NCI-H146 (cell line): ENCODE measurements at places on chromosomes 5 and 9.

- DNase-seq: no peak
Observed at GRCh38 chr5:171957591-171958251, 48.7 kb downstream of the FBXW11 start.

DNA sequence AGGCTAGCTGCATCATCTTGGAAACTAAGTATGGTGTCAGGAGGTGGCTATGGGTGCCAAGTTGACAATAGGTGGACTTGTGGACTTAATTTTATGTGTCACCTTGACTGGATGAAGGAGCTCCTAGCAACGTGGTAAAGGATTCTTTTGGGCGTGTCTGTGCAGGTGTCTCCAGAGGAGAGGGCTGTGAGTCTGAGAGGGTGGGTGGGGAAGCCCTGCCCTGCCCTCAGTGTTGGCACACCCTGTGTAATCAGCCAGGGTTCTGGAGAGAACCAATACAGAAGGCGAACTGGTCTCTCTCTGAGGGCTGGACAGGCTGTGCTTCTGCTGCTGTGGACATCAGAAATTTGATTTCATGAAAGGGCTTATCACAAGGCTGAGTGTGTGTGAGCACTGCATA is 61.0 kb downstream of the GTF3C4 start:
- DNase-seq: no peak

DNA sequence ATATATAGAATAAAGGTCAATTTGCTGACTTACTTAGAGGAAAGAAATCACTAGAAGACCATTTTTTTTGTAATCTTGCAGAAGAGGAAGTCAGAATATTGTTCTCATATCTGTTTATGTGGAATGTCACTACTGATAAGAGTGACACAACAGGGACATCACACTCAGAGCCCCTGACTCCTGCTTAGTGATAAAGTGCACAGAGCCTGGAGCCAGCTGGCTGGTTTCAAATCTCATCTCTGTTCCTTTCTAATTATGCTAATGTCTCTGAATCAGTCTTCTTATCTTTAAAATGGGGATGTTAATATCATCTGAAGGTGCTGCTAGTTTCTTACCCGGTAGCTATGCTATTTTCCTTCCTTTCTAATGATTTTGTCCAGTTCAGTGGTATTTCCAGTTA is 58.6 kb upstream of the LIFR start:
- DNase-seq: no peak

GRCh38 chr9:119938871-119939270 is 569.6 kb upstream of the BRINP1 start:
- no peak for DNase-seq

- DNase-seq: no peak
Observed at GRCh38 chr5:619444-619843, 7.3 kb downstream of the CEP72 start.

- DNase-seq: no peak
Observed at GRCh38 chr5:149093625-149094024, 30.8 kb upstream of the SH3TC2 start.

GRCh38 chr9:88651682-88652633 is 117.0 kb downstream of the NXNL2 start:
- no peak for DNase-seq

DNA sequence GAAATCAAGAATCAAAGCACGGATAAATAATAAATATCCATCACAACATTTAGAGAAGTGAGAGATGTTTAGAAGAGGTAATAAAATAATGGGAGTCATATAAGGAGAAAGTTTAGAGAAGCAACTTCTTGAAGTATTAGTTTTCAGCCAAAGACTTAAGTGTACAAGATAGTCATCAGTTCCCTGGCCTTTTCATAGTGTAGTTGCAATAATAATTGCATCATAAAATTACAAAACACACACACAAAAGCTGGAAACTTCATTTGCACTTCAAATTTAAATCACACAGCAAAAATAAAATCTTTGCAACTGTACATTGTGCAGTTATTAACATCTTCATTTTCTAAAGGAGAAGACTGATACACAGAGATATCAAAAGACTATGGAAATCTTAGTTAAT is 319.1 kb upstream of the RGMB start:
- no peak for DNase-seq

GRCh38 chr9:7266911-7267595 is 509.3 kb downstream of the KDM4C start:
- peak; percentile 77 for DNase-seq

- no peak for DNase-seq
Observed at GRCh38 chr9:111985315-111985714, 88.7 kb downstream of the UGCG start.

DNA sequence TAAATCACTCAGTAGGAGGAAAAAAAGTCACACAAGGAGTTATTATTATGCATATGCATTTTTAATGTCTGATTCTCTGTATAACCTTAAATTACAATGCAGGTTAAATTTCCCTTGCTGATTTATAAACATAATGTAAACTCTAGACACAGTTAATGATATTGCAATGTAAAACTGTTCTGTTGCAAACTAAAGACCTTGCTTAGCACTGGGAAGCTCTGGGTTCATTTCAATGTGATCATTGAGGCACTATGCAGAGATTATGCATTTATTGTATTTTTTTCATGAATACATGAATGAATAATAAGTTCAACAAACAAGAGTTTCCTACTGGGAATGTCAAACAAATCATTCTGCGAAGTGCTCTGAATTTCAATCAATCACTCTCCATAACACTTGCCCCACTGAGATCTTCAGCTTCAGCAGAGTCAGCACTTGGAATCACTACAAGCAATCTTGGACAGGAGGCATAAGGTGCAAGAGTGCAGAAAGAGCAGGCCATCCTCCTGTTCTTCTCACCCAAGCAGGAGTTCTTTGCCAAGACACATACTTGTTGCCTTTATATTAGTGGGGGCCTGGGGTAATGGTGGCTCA is 232.1 kb downstream of the CSNK1G3 start:
- no peak for DNase-seq

DNA sequence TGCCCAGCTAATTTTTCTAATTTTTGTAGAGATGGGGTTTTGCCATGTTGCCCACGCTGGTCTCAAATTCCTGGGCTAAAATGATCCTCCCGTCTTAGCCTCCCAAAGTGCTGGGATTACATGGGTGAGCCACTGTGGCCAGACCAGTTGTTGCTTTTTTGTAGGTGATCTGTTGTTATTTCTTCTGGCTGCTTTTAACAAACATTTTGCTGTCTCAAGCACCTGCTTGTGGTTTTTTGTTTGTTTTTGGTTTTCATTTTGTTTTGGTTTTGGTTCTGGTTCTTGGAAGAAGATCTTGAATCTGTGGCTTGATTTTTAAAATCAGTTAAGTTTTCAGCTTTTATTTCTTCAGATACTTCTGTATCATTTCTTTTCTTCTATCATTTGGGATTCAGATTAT is 21.1 kb downstream of the ERCC6L2 start:
- DNase-seq: no peak

DNA sequence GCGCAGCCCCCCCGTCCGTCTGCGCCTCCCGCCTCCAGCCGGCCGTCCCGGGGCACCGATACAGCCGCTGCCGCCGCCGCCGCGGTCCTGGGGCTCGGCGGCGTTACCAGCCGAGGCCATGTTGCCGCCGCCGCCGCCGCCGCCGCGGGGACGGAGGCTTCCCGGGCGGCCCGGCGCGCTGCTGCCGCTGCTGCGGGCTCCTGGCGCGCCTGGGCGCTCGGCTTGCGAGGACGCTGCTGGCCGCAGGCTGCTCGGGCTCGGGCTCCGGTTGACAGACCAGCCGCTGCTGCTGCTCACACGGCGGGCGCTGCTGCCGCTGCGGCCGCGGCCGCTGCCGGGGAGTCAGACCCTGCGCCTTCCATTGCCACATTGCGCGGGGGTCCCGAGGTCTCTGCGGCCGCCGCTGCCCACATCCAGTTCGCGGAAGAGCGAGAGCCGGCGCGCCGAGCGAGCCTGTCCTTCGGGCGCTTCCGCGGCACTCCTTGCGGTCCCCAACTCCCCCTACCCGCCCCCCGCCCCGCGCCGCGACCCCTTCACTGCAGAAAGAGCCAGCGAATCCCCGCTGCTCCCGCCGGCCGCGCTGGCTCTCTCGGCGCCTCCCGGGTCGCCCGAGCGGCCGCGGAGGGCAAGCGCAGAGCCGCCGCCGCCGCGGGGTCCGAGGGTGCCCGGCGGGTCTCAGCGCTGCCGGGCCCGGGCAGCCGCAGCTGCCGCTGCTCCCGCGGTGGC is 8.4 kb downstream of the PTCH1 start:
- peak; percentile 41 for DNase-seq

DNA sequence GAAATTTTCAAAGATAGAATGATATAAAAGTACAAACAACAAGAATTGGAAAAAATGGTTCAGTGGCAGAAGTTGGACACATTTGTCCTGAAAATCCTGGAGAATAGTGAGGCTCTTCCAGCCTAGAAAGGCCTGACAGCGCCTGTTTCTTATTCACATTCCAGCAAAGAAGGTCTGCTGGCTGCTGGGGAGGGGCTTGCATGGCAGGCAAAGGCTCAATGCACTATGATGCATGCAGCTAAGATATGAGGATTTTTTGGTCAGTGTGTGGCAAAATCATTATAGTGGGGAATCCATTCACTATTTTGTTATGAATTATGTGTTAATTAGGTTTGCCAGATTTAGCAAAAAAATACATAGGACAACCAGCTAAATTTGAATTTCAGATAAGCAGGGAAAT is 243.9 kb upstream of the SLC30A5 start:
- DNase-seq: no peak

DNA sequence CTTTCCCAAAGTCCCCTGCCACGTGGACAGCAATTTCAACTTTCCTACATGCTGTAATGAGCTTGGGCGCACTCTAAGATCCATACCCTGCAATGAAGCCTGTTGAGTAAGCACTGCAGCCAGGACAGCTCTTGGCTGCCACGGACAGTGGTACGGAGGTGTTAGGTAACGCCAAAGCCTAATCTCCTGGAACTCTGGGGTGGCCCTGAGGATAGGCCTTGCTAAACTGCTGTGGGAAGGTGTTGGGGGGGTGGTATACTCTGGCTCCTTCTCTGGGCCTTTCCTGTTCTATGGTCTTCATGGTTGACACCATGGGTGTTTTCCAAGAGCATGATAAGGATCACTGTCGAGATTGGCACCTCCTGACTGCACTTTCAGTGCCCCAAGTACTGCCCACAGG is 66.4 kb upstream of the PITX1 start:
- no peak for DNase-seq

GRCh38 chr5:56624751-56625150 is 190.6 kb upstream of the MAP3K1 start:
- DNase-seq: no peak

- DNase-seq: no peak
Observed at GRCh38 chr5:179308563-179309382, 36.5 kb downstream of the ADAMTS2 start.

- no peak for DNase-seq
Observed at GRCh38 chr5:31845361-31845760, 206.4 kb downstream of the PDZD2 start.

GRCh38 chr9:5839572-5839902 is 6.6 kb upstream of the ERMP1 start:
- no peak for DNase-seq

DNA sequence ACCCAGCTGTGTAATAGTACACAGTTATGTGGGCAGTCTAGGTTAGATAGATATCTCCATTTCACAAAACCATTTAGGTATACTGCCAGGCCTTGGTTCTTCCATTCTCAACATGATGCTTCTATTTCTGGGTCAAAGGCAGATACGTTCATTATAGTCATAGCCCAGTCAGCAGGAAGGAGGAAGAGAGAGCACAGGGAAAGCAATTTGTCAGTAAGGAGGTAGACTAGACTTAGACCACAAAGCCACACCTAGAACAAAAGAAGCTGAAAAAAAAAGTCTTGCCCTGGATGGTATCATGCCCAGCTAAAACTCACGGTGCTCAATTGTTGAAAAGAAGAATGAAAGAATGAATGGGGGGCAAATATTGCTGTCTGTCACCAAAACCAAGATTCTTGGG is 7.6 kb downstream of the INVS start:
- no peak for DNase-seq
